ENCODE measurements at places on chromosomes 16 and 17.
A peak's percentile ranks its signal among the peaks of the same experiment; 100 is the strongest.

- DNase-seq: no peak
These were observed 51.3 kb downstream of the SCNN1B start for GRCh38 chr16:23353440-23353839.

GRCh38 chr16:8679151-8679550 lies 4.7 kb downstream of the ABAT start:
- DNase-seq: no peak

DNA sequence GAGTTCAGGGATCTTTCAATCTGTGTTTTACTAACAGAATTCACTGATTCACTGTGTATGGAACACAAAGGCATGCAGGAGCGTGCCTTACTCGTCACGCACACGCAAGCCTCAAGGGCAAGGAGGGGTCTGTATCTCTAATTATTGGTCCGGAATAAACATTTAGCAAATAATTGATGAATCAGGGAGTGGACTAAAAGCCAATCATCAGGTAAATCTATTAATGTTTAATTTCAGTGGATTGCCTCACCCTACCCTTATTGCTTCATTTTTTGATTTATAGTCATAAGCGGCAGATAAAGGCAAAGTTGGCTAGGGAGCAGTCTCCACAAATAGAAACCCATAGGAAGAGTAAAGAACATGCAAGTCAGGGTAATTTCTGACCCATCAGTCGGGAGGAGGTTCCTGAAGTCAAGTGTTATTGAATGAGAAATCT lies 7.4 kb upstream of the HSD17B2 start:
- DNase-seq: no peak

- DNase-seq: no peak
These were observed 267.2 kb downstream of the PARN start for GRCh38 chr16:14362774-14363371.

- DNase-seq: no peak
These were observed 648 bp upstream of the ERCC4 start for GRCh38 chr16:13919330-13919682.

GRCh38 chr16:81502396-81503070 lies 57.9 kb downstream of the CMIP start:
- no peak for DNase-seq

DNA sequence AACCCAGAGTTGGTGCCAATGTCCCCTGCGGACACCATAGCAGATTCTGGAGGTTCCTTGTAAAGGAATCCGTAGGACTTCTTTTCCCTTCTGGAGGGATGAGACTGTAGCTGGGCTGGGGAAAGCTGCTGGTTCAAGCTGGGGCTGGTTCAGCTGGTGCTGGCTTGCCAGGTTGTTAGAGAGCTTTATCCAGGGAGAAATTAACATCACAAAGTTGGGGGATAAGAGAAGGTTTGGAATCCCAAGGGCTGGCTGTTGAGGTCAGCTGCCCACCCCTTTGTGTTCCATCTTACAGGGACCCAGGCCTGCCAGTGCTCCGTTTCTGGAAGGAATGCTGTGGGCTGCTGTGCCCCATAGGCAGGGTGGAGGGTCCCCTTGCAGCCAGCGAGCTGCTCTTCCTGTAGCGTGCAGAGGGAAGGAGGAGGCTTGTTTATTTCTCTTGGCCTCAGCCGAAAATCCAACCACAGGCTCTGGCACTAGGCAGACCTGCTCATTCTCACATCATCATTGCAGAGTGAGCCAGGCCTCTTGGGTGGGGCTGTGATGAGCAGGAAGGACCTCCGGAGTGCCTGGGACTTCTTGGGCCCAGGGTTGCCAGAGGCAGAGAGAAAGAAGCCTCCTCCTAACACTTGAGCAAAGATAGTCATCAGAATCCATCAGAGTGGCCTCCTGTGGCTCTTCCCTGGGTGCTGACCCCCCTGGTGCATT lies 251.1 kb downstream of the SEC14L1 start:
- DNase-seq: peak; percentile 87

- DNase-seq: no peak
These were observed 44.8 kb downstream of the GLG1 start for GRCh38 chr16:74562117-74562516.

GRCh38 chr17:78823282-78824046 lies 17.1 kb downstream of the USP36 start:
- DNase-seq: no peak

DNA sequence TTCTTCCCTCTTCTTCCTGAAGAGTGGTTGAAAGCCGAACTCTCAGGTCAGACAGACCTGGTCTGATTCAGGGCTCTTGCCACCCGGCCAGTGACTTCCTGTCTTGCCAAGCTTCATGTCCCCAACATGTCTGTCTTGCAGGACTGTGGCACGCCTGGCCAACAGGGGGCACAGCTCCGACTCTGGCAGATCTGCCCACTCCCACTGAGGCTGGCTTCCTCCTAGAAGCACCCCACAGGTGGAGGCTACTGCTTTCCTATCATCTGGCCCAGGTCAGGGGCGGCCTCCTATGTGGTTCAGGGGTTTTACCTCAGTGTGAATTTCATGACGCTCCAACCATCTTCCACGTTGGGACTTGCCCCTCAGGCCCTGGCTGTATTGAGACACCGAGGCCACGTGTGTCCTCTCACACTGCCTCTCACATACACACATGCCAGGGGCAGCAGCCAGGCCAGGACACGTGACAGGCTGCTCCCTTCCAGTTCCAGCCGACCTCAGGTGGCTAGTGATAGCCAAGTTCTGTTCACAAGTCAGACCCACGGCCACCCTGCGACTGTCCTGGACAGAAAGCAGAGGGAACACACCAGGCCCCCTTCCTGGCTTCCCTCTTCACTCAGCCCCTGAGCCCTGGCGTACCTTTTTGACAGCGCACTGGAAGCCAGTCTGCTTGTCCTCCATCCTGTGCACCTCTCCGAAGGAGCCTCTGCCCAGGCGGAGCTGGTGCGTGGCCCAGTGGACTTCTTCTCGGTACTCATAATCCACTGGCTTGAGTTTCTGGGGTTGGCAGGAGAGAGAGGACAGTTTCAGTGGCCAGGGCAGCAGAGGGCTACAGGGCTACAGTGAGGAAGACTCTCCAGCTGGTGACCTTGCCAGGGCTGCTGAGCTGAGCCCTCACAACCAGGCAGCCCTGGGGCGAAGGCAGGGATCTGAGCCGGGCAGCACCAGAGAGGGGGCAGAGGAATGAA lies 22.6 kb upstream of the SPATA32 start:
- DNase-seq: peak; percentile 82

- no peak for DNase-seq
These were observed 250.9 kb upstream of the SDK2 start for GRCh38 chr17:73895157-73895556.

GRCh38 chr16:30899794-30900193 lies 3.4 kb downstream of the CTF1 start:
- DNase-seq: no peak

DNA sequence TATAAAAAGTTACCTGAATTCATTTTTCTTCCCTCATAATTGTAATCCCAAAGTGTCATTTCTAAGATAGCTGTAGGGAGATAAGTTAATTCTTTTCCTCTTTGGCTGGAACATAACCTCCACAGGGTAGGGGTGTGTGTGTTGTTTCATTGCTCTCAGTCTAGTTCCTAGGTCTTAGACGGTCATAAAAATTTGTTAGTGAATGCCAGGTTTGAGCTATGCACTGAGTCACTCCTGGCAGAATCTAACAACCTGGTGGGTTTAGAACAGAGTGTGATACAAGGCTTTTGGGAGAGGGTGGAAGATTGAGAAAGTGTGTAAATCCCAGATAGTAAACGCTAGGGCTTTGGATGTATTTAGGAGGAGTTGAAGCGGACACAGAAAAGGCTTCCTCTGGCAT lies 894 bp upstream of the PHKG2 start:
- DNase-seq: no peak

DNA sequence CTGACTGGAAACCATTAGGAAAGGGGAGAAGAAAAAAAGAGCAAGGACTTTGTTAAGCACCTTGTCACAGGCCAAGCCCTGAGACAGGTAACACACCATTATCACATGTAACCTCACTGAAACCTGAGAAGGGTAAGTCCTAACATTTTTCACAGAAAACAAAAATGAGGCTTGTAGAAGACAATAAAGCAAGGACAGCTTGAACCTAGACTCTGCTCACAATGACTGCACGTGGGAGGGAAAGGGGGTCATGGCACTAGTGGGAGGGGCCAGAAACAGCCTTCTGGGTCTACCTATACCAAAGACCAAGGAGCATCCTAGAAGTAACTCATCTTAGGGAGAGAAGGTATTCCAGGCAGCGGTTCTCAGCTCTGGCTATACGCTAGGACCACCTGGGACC lies 7.5 kb downstream of the TK2 start:
- DNase-seq: no peak

- no peak for DNase-seq
These were observed 115.3 kb downstream of the ANKRD11 start for GRCh38 chr16:89375021-89375420.

DNA sequence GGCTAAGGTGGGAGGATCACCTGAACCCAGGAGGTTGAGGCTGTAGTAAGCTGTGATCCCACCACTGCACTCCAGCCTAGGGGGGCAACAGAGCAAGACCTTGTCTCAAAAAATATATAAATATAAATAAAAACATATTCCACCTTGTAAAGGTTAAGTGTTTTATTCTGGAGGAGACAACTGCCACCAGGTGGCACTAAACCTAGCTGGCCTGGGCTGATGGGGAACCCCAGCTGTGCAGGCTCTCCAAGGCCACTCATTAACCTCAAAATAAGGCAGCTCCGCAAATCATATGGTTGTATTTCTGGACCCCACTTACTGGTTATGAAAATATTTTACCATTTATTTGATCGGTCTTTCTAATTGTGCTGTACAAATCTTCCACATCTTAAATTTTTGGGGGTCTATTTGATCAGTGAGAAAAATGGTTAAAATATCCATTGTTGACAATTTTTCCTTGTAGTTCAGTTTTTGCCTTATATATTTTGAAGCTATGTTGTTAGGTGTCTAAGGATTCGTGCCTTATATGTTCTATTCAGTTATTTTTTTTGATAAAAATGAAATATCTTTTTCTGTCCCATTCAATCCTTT lies 8.5 kb upstream of the ICAM2 start:
- no peak for DNase-seq

- DNase-seq: no peak
These were observed 269.7 kb downstream of the CA10 start for GRCh38 chr17:51888816-51889215.

GRCh38 chr16:2690852-2691251 lies 8.5 kb downstream of the KCTD5 start:
- DNase-seq: no peak

DNA sequence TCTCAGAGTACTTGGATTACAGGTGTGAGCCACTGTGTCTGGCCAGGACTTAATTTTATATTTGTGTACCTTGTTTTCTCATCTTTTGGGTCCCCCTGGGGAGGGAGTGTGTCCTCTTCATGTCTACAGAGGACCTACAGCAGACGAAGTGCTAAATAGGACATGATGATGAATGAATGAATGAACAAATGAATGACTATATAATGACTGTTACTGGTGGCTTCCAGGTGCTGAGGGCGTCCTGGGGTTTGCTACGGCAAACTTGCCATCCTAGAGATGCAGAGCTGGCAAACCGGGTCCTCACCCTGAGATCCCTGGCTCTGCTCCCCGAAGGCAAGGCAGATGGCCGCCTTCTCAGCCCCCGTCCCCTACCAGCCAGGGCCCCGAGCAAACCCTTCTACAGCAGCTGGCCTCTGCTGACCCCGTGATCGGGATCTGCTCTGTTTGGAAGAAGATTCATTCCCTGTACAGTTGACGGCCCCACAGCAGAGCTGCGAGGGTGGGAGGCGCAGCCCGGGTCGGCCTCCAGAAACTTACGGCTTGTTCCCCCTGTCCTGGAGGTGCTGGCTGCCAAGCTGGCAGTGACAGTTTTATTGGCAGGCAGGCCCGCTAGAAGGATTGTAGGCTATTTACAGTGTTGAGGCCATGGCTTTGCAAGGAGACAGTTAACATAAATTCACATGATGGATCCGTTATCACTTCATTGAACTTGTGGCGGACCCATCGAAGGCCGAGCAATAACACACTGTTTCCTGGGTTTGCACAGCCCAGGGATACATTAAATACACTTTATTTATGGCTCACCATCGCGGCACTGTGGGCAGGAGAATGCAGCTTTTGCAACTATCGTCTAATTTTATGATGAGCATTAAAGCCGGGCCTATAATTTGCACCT lies 197.7 kb upstream of the GSE1 start:
- DNase-seq: no peak

Data from ureter (tissue), 1 donor.